Adrenal gland (tissue), 19 donors: ENCODE measurements at places on chromosomes 12 and 14. TPM values are rescaled to one million over a fixed set of nuclear protein-coding genes. Genes with fewer than 3 reads are reported as not detected.
A peak's percentile ranks its signal among the peaks of the same experiment; 100 is the strongest.

GRCh38 chr12:2675776-2676175, 119.0 kb upstream of the FKBP4 start:
- H3K4me1 ChIP-seq: no peaks in the 10 kb centered on the region
- H3K36me3 ChIP-seq: no peaks in the 10 kb centered on the region
- H3K27me3 ChIP-seq: no peaks in the 10 kb centered on the region
- H3K4me3 ChIP-seq: no peak overlapping the region
- no peak overlapping the region for H3K27ac ChIP-seq
- DNase-seq: no peak

LRRC10 gene
- total RNA-seq: not detected

NKX2-1 gene
- total RNA-seq: not detected

GRCh38 chr14:103123634-103124500, 606 bp downstream of the TNFAIP2 start:
- peak overlapping the region; percentile 87 for H3K27ac ChIP-seq
- H3K36me3 ChIP-seq: no peaks in the 10 kb centered on the region
- no peak overlapping the region for H3K4me3 ChIP-seq
- H3K4me1 ChIP-seq: peaks cover 65% of the 10 kb centered on the region
- no peaks in the 10 kb centered on the region for H3K27me3 ChIP-seq

- peak overlapping the region; percentile 82 for H3K27ac ChIP-seq
- H3K4me1 ChIP-seq: peaks cover 48% of the 10 kb centered on the region
- no peak for DNase-seq
- no peak overlapping the region for H3K4me3 ChIP-seq
- no peaks in the 10 kb centered on the region for H3K36me3 ChIP-seq
These were observed 32.1 kb downstream of the CMKLR1 start for GRCh38 chr12:108307006-108307405.

DNA sequence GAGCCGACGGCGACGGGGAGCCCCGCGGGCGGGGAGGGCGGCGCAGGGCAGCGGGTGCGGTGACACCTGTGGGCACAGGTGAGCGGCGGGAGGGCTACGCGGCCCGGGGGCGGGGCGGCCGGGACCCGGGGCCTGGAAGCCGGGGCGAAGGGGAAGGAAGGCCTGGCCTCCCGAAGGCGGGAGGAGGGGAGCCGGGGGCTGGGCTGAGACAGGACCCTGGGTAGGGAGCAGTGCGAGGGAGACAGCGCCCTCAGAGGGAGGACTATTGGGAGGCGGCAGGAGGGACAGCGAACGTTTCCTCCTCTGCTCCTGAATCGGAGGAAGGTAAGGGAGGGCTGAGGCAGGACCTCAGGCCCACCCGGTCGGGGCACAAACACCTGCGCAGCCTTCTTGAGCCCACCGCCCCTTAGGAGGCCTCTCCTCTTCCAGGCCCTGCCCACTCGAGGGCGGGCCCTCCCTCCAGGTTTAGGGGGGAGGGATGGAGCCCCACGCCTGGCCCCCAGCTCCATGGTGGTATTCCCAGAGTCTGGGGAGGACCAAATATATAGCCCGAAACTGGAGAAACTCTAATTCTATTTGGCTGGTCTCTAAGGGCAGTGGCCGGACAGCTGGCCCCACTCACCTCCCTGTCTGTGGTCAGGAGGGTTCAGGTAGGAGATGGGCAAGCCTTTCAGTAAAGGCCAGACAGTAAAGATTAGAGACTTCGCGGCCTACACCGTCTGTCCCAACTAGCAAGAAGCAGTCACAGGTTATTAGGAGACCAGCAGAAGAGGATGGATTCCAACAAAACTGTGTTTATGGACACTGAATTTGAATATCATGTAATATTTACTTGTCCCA, 509 bp downstream of the PLEKHG6 start:
- H3K36me3 ChIP-seq: no peaks in the 10 kb centered on the region
- no peak overlapping the region for H3K27ac ChIP-seq
- no peak overlapping the region for H3K4me3 ChIP-seq
- H3K27me3 ChIP-seq: peaks cover 6% of the 10 kb centered on the region

NTS gene
- total RNA-seq: not detected

DNA sequence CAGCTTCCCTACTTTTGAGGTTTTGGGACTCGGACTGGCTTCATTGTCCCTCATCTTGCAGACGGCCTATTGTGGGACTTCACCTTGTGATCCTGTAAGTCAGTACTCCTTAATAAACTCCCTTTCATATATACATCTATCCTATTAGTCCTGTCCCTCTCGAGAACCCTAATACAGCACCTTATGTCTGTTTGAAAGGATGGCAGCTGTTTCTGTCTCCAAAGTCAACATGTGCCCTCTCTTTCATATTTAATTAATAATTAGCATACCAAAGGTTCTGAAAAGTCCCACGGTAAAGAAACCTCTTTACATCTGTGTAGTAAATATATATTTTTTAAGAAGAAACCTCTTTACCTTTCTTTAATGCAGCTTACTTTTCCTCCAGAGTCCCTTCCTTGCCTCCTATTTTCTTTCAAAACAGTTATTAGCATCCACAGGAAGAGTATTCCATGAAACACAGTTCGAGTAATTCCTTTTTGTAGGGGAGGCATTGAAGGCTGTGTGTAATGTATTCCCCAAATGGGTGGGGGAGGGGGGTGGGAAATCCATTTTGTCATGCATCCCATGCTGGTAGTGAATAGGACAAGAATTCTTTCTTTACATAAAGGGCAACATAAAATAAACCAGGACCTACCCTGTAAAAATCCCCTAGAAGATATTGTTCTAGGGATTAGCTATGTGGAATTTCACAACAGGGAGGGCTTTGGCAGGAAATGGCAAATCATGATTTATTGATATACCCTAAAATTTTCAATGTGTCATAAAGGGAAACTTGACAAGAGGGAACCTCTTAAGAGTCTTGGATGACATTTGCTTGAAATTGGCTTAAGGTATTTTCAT, 241.5 kb downstream of the SUDS3 start:
- H3K4me3 ChIP-seq: no peak overlapping the region
- H3K27ac ChIP-seq: no peak overlapping the region
- no peaks in the 10 kb centered on the region for H3K27me3 ChIP-seq
- H3K4me1 ChIP-seq: no peaks in the 10 kb centered on the region
- H3K36me3 ChIP-seq: no peaks in the 10 kb centered on the region

- H3K36me3 ChIP-seq: no peaks in the 10 kb centered on the region
- no peak overlapping the region for H3K27ac ChIP-seq
- no peaks in the 10 kb centered on the region for H3K27me3 ChIP-seq
- no peaks in the 10 kb centered on the region for H3K4me1 ChIP-seq
- DNase-seq: no peak
These were observed 133.0 kb downstream of the KIF26A start for GRCh38 chr14:104271391-104271790.

GRCh38 chr14:89294060-89294459, 123.0 kb downstream of the FOXN3 start:
- H3K27me3 ChIP-seq: no peaks in the 10 kb centered on the region
- DNase-seq: peak; percentile 30
- peaks cover 9% of the 10 kb centered on the region for H3K4me1 ChIP-seq
- no peak overlapping the region for H3K27ac ChIP-seq
- H3K4me3 ChIP-seq: no peak overlapping the region
- H3K36me3 ChIP-seq: no peaks in the 10 kb centered on the region

GRCh38 chr12:113222730-113223531, 1.7 kb downstream of the TPCN1 start:
- H3K4me1 ChIP-seq: peaks cover 45% of the 10 kb centered on the region
- peak; percentile 74 for DNase-seq
- H3K4me3 ChIP-seq: peak overlapping the region; percentile 38
- no peaks in the 10 kb centered on the region for H3K36me3 ChIP-seq

- no peak overlapping the region for H3K4me3 ChIP-seq
- H3K36me3 ChIP-seq: no peaks in the 10 kb centered on the region
- H3K4me1 ChIP-seq: no peaks in the 10 kb centered on the region
- no peak for DNase-seq
- H3K27ac ChIP-seq: no peak overlapping the region
These were observed 9.3 kb upstream of the CDK2AP1 start for GRCh38 chr12:123280971-123281370.

- no peak for DNase-seq
- H3K27me3 ChIP-seq: no peaks in the 10 kb centered on the region
- H3K36me3 ChIP-seq: no peaks in the 10 kb centered on the region
- H3K4me3 ChIP-seq: no peak overlapping the region
These were observed 137.5 kb downstream of the FSCB start for GRCh38 chr14:44369401-44370123.

DNA sequence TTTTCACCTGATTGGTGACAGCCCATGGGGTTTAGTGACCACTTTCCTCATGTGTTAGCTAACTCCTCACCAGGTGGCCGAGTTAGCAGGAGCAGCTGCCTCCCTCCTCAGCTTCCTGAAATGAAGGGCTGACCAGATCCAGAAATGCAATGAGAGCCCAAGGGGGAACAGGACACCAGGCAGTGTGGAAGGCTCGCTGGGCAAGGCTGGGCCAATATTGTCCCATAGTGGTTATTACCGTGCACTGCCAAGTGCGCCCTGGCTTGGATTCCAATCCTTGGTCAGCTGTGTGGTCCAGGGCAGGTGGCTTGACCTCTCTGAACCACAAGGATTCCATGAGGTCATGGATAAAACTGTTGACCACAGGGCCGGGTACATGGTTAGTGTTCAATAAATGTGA, 3.6 kb upstream of the HSPB8 start:
- H3K4me3 ChIP-seq: no peak overlapping the region
- no peaks in the 10 kb centered on the region for H3K36me3 ChIP-seq
- peaks cover 4% of the 10 kb centered on the region for H3K4me1 ChIP-seq
- DNase-seq: no peak

DNA sequence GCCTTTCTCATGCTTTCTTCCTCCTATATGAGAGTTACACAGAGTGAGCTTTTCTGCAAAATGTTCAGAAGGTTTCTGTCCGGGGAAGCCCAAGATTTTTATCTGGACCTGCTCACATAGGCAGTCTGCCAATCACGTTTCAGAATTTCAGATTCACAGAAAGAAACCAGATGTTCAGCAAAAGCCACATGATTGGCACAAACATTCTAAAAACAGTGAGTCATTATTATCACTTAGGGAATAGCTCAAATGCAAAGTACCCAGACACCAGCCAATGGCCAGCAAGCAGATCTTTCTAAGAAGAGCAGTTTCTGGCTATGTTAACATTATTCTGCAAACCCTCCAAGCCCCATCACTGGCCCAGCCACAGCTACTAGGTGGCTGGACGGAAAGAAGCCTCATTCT, 1558.5 kb upstream of the TMEM132C start:
- H3K4me3 ChIP-seq: no peak overlapping the region
- H3K4me1 ChIP-seq: no peaks in the 10 kb centered on the region
- H3K27me3 ChIP-seq: no peaks in the 10 kb centered on the region
- H3K36me3 ChIP-seq: no peaks in the 10 kb centered on the region
- H3K27ac ChIP-seq: no peak overlapping the region
- no peak for DNase-seq

DNA sequence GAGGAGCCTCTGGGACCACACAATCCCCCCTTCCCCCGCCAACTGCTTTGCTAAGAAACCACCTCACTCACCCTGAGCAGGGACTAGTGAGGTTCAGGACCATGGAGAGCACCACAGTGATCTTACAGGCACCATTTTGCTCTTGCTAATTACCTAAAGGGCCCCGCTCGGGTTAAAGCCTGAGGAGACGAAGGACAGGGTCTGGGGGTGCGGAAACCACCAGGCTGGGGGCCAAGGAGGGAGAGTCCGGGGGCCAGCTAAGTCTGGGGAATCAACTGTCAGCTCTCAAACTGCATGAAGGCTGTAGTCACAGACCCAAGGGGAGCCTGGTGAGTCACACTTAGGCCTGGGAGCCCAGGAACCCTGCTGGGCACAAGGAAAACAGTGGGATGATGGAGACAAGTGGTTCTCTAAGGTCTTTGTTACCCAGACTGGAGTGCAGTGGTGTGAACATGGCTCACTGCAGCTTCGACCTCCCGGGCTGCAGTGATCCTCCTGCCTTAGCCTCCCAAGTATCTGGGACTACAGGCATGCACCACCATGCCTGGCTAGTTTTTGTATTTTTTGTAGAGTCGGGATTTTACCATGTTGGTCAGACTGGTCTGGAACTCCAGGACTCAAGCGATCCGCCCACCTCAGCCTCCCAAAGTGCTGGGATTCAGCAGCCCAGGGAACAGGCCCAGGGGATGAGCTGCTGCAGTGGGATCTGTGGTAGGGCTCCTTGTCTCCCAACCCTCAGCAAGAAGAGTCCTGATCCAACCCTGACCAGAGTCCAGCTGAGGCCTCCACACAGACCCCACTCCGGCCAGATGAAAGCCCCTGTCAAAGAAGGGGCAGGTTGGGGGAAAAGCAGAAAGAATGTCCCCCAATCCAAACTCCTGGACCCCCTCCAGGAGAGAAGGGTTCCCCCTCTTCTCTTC, 98.8 kb downstream of the CALM1 start:
- peak; percentile 46 for DNase-seq
- no peak overlapping the region for H3K4me3 ChIP-seq
- H3K27ac ChIP-seq: no peak overlapping the region
- H3K27me3 ChIP-seq: no peaks in the 10 kb centered on the region

- H3K27ac ChIP-seq: no peak overlapping the region
- H3K4me1 ChIP-seq: peaks cover 56% of the 10 kb centered on the region
- DNase-seq: no peak
These were observed 4.9 kb downstream of the GMFB start for GRCh38 chr14:54483846-54484245.

- no peak overlapping the region for H3K4me3 ChIP-seq
- H3K4me1 ChIP-seq: peaks cover 16% of the 10 kb centered on the region
- no peaks in the 10 kb centered on the region for H3K27me3 ChIP-seq
- no peak for DNase-seq
- H3K27ac ChIP-seq: no peak overlapping the region
These were observed 63.3 kb downstream of the FOXN3 start for GRCh38 chr14:89353766-89354113.

DNA sequence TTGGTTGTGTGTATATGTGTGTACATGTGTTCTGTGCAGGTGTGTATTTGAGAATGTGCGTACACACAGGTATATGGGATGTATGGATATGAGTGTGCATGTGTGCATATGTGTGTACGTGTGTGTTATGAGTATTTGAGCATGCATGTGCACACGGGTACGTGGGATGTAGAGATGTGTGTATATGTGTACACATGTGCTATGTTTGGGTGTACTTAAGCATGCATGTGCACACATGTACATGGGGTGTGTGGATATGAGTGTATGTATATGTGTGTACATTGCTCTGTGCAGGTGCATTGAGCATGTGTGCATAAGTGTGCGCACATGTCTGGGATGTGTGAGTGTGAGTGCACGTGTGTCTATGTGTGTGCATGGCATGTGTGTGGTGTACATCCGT, 34.3 kb upstream of the SFSWAP start:
- no peaks in the 10 kb centered on the region for H3K4me1 ChIP-seq
- no peaks in the 10 kb centered on the region for H3K36me3 ChIP-seq
- DNase-seq: no peak
- H3K27ac ChIP-seq: no peak overlapping the region
- H3K27me3 ChIP-seq: no peaks in the 10 kb centered on the region
- no peak overlapping the region for H3K4me3 ChIP-seq

GRCh38 chr12:72075891-72076557, 137.4 kb downstream of the TPH2 start:
- no peak for DNase-seq
- no peaks in the 10 kb centered on the region for H3K27me3 ChIP-seq
- no peaks in the 10 kb centered on the region for H3K36me3 ChIP-seq

EML5 gene
- total RNA-seq: 6.6 TPM
